ENCODE measurements at places on chromosomes 12 and 14. TPM values are rescaled to one million over a fixed set of nuclear protein-coding genes. Genes with fewer than 3 reads are reported as not detected.

The GAS2L3 gene
- not detected for total RNA-seq

The OTOGL gene
- not detected for total RNA-seq

The ZFYVE26 gene
- total RNA-seq, result 32.5 TPM

The CLEC6A gene
- not detected for total RNA-seq

DNA sequence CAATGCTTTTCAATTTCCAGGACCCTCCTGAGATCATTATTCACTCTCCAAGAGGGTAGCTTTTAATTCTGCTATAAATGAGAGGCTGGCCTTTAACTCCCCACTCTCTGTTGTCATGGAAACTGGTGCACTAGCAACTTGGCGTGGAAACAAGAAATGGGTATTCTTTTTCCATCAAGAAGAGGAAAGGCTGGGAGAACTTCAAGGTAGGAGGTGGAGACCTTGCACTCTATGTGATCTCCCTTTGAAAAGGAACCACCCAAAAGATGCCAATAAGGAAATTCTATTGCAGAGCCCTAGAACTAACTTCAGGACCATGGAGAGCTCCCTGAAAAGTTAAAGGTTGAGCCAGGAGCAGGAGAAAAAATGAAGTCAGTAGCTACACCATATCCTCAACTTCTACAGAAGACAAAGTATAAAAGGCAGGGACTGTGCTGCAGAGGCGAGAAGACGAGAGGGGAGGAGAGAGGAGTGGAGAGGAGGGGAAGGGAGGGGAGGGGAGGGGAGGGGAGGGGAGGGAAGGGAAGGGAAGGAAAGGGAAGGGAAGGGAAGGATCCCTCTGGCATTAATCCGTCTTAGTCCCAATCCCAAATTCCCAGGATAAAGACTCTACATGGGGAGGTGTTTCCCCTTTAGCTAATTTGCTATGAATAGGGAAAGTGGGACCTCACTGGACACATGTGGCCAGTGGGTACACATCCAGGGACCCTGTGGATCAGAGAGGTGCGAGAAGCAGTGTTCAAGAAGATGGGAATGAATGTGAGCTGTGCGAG is 46.7 kb upstream of the FICD start:
- no peaks in the 10 kb centered on the region for H3K27me3 ChIP-seq
- H3K4me3 ChIP-seq, result no peak overlapping the region
- no peaks in the 10 kb centered on the region for H3K4me1 ChIP-seq

- H3K27me3 ChIP-seq, result no peaks in the 10 kb centered on the region
- H3K4me1 ChIP-seq, result peaks cover 12% of the 10 kb centered on the region
- H3K36me3 ChIP-seq, result peaks cover 10% of the 10 kb centered on the region
- no peak for DNase-seq
Observed at GRCh38 chr14:92637228-92637627, 111.2 kb downstream of the LGMN start.

DNA sequence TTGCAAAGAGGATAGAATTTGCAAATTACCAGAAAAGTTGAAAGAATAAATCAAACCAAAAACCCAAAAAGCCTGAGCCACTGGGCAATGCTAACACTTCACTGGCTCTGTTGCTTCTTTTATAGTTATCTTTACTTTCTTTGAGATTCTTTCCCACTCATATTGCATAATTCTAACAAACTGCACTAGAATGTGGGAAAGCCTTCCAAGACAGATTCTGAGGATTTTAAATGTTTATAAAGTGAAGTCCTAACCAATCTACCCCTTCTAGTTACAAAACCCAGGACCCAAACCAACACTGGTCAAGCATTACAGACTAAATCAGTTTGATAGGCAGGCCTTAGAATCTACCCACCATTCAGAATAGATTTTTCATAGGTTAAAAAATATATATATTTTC is 150.9 kb downstream of the MED13L start:
- peaks cover 34% of the 10 kb centered on the region for H3K4me1 ChIP-seq
- no peak overlapping the region for H3K4me3 ChIP-seq
- DNase-seq, result no peak
- no peak overlapping the region for H3K27ac ChIP-seq

GRCh38 chr14:57657487-57657886 is 163.8 kb upstream of the CCDC198 start:
- H3K4me3 ChIP-seq, result no peak overlapping the region
- no peak overlapping the region for H3K27ac ChIP-seq
- no peaks in the 10 kb centered on the region for H3K27me3 ChIP-seq
- no peaks in the 10 kb centered on the region for H3K36me3 ChIP-seq
- H3K4me1 ChIP-seq, result no peaks in the 10 kb centered on the region

DNA sequence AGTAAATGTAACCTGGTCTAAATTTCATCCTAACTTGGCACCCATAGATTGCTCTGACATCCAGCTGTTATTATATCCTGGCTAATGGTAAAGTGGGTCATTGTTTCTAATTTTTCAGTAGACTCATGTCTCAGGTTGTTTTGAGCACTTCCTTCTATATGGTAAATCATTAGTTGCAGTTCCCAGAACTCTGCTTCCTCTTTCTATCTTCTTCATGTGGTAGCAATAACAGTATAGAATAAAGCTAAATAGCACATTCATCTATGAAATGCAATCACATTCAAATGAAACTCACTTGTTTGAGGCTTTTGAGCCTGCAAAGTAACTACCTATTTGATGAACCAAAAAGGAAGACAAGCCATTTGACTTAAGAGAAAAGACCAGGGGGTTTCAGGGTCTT is 65.1 kb upstream of the GZMB start:
- H3K4me1 ChIP-seq, result peaks cover 33% of the 10 kb centered on the region
- H3K27ac ChIP-seq, result no peak overlapping the region
- no peaks in the 10 kb centered on the region for H3K27me3 ChIP-seq

Data from T-cell (primary cell).